ENCODE measurements at places on chromosomes 1 and 21.

DNA sequence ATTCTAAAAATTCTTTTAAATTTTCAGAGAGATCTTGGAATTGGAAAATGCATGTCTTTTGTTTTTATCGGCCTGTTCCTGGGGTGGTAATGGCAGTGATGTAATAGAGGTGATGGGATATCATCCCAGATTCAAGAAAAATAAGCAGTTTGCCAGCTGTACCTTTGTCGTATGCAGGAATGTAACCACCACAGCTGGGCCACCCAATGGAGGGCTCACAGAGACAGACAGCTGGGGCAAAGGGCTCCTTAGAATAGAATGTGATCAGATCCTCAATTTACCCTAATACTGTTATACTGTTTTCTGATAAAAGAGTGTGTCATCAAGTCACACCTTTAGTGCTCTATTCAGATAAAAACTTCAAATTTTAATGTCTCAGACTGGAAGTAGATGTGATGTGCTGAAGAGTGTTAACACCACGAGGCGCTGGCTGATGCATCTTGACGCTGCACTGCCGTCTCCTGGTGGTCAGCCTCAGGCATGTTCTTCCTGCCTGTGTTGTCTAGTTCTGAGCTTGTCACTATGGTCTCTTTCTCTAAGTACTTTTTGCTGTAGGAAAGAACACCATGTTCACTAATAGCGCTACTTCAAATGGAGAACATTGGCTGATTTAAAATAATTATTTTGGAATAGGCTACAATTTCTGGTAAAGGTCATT, 78.8 kb downstream of the C1orf21 start:
- no peak for DNase-seq

DNA sequence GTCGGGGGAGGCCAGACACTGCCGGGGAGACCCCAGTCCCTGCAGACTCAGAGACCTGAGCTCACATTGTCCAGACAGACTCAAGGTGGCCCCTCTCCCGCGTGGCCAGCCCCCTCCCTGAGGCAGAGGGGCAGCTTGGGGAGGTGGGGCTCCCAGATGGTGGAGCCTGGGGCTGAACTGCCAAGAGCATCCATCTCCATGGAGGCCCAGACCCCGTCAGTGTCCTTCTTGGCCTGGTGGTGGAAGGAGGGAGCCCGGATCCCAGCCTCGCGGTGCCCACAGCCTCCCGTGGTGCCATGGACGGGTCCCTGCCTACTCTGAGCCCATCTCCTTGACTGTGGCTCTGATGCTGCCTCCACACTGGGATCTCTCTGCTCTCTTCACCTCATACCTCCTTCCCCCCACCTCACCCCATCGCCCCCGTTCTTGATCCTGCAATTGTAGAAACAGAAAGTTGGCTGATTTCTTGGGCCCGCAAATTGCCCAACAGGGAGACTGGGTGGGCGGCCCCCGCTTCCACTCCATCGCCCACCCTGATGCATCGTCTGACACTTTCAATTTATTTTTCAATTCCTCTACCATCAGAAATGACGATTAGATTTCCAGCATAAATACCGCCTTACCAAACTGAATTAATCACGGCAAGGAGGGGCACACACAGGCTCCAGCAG, 348.9 kb downstream of the MATN1 start:
- peak; percentile 11 for DNase-seq

DNA sequence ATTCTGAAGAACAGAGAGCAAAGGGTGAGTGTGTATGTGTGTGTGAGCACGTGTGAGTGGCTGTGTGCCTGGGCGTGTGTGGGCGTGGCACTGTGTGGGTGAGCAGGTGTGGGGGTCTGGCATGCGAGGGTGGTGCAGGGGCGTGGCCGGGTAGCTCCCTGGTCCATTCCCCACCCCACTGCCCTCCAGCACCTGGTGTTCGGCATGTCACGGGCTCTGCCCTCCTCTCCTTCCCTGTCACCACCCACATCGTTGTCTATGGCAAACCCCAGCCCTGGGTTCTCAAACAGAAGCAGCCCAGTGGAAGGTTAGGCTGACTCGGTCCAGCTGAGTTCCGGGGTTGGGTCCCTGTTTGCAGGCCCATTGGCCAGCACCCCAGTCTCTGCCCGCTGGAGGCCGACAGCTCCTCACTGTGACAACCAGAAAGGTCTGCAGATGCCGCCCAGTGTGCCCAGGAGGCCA, 39.8 kb downstream of the UBE2G2 start:
- no peak for DNase-seq

DNA sequence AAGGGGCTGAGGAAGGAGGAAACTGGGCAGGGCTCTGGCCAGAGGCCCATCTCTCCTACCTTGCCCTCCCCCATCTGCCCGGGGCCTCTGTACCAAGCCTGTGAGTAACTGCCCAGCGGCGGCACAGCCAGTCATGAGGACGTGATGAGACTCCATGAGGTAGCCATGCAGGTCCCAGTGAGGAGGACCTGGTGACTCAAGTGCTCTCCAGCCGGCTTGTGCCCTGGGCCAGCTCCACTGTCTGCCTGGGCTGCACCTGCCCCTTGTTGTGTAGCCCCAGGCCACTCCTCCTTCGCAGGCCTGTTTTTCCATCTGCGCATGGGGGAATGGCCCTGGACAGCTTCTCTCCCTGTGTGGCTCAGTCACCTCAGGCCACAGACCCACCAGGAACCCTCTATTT, 42.0 kb upstream of the PADI1 start:
- DNase-seq: no peak

- DNase-seq: no peak
These were observed 37.7 kb downstream of the SYF2 start for GRCh38 chr1:25194572-25195020.

DNA sequence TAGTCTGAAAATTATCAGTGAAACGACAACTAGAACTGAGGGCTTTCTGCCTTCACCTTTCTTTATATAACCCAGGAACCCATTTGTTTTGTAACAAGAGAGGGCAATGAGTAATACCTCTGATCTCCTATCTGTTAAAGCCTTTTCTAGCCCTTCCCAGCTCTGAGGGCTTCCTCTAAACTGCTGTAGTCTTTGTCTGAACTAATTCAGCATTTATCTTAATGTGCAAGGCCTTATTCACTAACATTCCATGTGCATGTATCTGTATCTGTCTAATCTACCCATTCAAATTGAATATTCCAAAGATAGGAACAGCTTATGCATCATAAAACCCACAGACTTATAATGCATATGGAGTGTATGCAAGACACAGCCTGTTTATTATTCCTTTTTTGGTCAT, 167.1 kb downstream of the LYPLAL1 start:
- no peak for DNase-seq

- DNase-seq: no peak
These were observed 20.9 kb upstream of the SH3BGRL3 start for GRCh38 chr1:26259005-26259404.

- no peak for DNase-seq
These were observed 30.6 kb downstream of the HFM1 start for GRCh38 chr1:91374086-91374485.

DNA sequence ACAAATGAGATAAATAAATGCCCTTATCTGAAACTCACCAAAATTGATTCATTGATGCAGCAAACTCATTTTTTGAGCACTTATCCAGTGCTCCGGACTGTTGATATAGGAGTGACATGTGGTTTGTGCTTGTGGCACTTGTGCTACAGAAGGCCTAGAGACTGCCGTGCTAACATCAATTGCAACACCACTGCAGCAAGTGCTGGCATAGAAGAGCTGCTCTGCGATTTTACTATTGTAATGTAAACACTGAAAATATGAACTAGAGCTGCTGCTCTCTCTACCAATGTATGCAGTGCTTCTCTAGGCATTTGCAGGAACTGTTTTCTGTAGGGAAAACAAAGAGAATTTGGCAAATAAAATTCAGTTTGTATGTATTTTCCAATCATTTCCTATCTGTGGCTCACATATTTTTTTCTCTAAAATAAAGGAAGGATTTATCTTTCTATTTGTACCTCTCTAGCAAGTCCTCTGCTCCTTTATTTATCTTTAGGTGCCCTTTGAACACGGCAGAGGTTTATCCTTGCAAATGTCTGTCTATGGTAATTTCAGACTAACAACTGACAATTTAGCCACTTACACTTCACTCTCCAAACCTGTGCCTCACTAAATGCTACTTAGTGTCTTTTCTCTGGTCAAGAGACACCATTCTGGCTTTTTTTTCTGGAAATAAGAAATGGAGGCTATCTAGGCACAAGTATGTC, 409.5 kb upstream of the ADGRL2 start:
- no peak for DNase-seq

Measured in activated naive CD8-positive, alpha-beta T cell treated with anti-CD3 and anti-CD28 coated beads, Interleukin-2, amount 10 ng/mL, durations not matched to agents 7 days and 5 days (primary cell).